ENCODE measurements at places on chromosomes 6 and 20.

GRCh38 chr6:158496700-158497099, 63.2 kb upstream of the TMEM181 start:
- DNase-seq = no peak

GRCh38 chr6:147203311-147204059, 732 bp upstream of the STXBP5 start:
- peak; percentile 72 for DNase-seq

DNA sequence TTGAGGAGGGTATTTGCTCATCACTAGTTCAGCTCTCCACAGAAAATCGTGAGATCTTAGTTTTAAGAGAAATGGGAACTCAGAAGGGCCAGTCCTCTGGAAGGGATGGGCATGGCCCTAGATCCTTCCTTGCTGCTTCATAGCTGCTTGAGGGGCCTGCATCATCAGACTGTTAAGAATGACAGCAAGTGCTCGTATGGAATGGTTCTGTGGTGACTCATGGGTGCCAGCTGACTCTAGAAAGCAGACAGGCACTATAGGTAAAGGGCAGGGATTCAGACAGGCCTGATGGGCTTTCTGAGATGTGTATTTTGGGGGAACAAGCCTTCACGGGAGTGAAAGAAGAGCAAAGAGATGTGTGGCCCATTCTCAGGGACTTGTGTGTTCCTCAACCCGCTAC, 90.8 kb downstream of the MYLK4 start:
- DNase-seq = no peak

- no peak for DNase-seq
These were observed 1.4 kb downstream of the SRC start for GRCh38 chr20:37347347-37347823.

GRCh38 chr6:32609731-32610640, 20.3 kb upstream of the HLA-DRB1 start:
- DNase-seq = peak; percentile 24

GRCh38 chr6:32752580-32752979, 10.8 kb downstream of the HLA-DQB2 start:
- no peak for DNase-seq

GRCh38 chr6:154993026-154993425, 2.1 kb upstream of the TIAM2 start:
- no peak for DNase-seq

DNA sequence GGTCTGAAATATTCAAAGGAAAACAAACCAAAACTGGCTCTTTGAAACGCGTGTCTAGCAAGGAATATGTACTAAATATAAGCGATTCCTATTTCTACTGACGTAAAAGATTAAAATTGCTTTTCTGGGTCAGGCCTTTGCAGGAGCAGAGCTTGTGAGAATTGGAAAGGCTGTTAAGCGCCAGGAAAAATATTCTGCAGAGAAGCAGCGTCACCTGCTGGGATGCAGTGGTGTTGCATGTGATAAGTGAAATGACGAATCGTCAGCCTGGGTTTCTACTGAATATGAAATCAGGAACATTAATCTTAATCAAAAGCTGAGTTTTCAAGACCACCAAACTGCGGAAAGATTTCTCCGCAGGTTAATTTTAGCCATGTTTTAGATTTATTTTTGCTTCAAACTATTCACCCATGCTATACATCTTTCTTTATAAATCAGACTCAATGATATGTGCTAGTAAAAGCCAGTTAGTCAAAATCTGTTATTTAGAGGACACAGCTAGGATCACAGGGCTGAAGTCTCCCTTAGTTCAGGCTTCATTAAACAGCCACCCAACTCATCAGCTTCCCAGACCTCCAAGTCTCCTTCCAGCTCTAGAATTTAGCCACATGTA, 67.4 kb downstream of the ALDH8A1 start:
- peak; percentile 49 for DNase-seq

GRCh38 chr6:25359891-25360290, 80.7 kb downstream of the CARMIL1 start:
- no peak for DNase-seq

- no peak for DNase-seq
These were observed 7.3 kb downstream of the SLC2A4RG start for GRCh38 chr20:63746751-63747315.

GRCh38 chr6:129494099-129494498, 215.9 kb downstream of the ARHGAP18 start:
- DNase-seq = no peak

DNA sequence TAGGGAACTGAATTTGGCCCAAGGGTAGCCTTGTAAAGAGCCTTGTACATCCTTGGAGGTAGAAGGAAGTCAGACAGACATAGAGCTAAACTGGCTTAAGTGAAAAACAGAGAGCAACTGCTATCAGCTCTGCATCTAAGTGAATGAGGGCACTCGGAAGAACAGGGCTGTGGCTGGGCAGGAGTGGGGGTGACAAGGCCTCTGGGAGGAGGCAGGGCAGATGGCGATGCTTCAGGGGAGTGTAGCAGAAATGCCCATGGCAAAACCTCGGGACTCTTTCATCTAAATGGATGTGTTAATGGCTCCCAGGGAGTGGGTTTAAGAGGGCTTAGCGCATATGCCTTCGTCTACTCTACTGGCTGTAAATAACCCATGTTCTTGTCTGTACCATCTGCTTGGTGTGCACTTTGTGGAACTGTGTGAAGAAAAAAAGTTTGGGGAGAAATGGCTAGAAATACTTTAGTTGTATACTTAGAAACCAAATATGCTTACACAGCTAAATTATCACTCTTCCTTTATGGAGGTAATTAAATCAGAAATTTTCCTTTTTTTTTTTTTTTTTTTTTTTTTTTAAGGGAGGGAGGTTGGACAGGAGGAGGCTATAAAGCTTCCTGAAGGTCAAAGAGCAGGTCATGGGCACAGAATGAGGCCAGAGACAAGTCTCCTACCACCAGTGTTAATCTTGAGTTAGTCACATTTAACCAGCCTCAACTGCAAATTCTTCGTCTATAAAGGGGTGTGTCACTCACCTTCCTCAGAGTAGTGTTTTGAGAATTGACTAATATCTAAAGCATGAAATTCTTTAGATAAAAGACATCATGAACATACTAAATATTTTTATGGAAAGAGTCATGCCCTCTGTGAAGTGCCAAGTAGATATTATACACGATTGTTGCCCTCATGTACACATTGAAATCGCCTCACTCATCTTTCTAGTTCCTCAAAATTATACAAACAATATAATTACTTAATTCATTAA, 60.9 kb downstream of the FYN start:
- DNase-seq = no peak

DNA sequence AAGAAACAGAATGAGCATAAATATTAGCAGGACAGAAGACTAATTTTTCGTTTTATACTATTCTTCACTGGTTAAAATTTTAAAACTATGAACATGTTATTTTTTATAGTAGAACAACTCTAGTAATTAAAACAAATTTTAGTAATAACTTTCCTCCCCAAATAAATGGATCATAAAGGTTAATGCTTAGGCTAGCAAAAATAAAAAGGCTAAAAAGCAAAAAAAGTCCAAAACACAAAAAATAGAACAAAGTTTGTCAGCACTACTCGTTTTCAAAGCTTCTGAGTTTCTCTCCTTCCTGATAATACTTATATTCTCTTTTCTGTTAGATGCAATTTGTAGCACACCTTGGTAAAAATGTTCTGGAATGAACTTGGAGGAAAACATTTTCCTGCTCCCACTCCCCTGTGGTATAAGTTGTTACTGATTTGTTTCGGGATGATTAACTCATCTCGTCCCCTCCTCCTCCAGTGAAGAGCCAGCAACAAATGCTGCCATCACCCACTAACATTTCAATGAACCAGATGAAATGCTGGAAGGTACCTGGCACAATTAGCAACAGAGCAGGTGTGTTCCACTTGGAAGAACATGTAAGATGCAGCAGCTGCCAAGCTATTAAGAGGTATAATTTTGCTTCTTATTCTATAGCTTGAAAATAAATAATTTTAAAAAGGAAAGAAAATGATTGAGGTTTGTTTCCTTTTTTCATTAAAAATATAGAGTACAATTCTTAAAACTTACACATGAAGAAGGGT, 130.5 kb downstream of the MYB start:
- no peak for DNase-seq

GRCh38 chr20:24452498-24453127, 16.8 kb upstream of the SYNDIG1 start:
- no peak for DNase-seq

DNA sequence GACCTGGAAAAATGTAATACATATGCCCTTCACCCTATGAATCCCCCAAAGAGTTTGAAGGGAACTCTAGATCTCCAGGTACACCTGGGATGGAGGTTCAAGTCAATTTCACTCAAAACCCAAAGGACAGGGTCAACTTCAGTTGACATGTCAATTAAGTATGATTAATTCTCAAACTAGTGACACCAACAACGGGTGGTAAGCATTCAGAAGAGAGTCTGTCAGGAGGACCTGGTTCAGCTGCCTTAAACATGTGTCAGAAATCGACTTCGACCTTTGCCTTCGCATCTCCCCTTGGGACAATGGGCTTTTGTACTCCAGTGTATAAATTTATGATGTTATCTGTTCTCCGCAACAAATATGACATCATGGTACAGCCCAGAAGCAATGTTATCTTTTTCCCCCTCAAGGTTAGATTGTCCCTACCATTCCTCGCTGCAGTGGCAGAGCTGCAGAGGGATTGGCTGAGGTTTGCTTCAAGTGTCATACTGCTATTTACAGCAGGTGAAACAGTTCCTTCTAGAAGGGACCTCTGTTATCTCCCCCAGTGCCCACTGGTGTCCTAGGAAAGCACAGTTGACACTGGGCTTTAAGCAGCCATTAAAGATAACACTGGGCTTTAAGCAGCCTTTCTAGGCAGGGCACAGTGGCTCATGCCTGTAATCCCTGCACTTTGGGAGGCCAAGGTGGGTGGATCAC, 94.7 kb upstream of the SNX9 start:
- no peak for DNase-seq

- no peak for DNase-seq
These were observed 1.5 kb upstream of the RAD21L1 start for GRCh38 chr20:1224205-1224890.

- no peak for DNase-seq
These were observed 63.3 kb downstream of the ZFAND3 start for GRCh38 chr6:37882724-37883413.

DNA sequence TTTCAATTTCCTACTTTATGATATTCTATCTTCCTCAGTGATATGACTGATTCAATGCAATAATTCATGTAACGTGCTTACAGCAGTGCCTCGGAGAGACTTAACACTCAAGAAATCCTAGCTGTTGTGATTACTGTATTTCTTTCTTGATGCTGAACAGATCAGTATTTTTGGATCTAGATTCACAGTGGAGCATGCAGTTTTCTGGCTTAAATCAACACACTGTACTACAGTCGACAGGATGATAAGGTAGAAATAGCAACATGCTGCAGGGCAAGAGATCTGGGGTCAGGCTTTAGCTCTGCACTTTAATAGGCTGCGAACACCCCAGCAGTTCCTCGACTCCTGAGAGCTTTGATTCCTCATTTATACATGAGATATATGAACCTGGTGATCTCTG, 161.0 kb downstream of the AIG1 start:
- DNase-seq = no peak

DNA sequence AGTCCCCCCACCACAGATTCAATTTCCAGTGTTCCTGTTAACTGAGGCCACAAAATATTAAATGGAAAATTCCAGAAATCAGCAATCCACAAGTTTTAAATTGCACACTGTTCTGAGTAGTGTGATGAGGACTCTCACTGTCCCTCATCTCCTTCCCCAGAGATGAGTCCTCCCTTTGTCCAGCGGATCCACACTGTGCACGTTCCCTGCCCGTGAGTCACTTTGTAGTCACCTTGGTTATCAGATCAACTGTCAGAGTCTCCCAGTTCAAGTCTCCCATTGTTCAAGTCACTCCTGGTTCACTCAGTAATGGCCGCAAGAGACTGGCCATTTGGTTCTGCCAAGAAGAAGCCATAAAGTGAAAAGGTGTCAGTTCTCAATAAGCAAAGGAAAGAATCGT, 168.6 kb upstream of the AFDN start:
- DNase-seq = no peak

- DNase-seq = no peak
These were observed 1.1 kb downstream of the EPB41L1 start for GRCh38 chr20:36155629-36155971.

DNA sequence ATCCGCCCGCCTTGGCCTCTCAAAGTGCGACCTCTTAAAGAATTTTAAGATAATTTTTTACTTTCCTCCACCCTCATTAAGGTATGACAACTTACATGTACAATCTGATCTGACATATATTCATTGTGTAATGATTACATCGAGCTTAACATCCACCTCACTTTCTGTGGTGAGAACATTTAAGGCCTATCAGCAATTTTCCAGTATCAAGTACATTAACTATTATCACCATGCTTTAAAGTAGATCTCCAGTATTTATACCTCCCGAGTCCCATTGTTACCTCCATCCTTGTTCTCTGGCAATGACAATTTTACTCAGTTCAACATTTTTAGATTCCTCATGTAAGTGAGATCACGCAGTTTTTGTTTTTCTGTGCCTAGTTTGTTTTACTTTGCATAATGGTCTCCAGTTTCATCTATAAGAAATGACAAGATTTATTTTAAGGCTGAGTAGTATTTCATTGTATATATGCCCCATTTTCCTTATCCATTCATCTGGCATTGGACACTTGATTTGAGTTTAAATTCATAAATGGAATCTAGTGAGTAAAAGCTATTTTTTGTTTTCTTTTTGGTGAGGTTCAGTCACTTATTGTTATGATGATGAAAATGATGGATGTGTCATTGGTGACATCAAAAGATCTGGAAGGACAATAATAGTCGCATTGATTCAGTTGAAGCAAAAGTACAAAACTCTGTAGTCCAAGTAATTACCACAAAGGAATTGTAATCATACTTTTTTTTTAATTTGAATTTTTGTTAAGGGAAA, 87.0 kb downstream of the OR2B2 start:
- DNase-seq = no peak

GRCh38 chr6:139905404-139906052, 531.1 kb upstream of the CITED2 start:
- no peak for DNase-seq

DNA sequence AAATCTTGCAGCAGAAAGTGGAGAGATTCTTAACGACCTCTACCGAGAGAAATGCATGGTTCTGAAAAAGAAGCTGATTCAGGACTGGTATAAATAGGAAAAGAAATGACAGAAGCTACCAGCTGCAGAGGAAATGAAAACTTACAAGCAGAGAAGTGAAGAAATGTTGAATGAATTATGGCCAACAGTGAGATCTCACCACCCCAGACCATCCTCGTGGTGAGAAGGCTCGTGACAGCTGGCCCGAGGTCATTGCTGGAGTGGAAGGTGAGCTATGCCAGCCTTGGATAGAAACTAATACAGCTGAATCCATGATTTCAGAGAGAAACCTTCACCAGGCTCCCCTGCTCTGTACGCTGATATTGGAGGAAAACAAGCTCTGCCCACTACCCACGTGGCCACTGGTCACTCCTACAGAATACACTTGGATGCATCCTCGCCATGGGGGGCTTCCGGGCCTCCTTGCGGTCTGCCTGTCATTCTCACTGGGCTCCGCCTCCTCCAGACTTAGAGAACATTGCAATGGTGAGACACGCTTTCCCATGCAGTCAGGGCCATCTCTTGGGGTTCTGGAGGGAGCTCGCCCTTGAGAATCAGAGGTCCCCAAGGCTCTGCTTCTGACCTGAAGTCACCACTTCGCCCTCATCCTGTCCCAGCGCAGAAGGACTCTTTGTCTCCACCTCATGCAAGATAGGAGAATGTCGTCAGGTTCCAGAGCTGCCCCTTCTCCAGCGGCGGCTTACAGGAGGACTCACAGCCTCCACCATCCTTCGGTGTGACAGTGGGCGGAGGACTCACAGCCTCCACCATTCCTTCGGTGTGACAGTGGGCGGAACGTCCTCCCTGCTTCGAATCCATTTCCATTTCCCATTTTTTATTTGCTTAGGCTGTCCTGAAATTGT, 10.6 kb upstream of the TUBB2B start:
- DNase-seq = no peak

- DNase-seq = no peak
These were observed 5.8 kb downstream of the OR2B3 start for GRCh38 chr6:29081312-29081711.

All from activated naive CD4-positive, alpha-beta T cell treated with Interleukin-2 at 50 U/mL for 16 hours (primary cell).